NCI-H510A treated with DMSO at 0.1 percent for 48 hours (cell line): ENCODE measurements at places on chromosomes 12 and 14.

DNA sequence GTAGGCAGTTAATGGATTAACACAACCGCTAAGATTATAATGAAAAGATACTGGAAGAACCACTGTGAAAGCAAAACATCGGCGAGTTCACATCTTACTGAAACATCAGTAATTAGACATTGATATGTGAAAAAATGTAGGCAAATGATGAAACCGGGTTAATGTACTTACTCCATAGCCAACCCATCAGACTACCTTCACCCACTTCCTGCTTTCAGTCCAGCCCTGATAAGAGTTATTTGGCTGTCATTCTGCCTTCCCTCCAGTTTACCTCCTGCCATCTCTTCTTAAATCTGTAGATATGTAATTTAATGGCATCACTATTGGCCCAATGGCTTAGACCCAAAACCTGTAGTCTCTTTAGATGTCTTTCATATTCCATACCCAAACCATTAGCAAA lies 46.0 kb upstream of the LGR5 start:
- no peak for DNase-seq

DNA sequence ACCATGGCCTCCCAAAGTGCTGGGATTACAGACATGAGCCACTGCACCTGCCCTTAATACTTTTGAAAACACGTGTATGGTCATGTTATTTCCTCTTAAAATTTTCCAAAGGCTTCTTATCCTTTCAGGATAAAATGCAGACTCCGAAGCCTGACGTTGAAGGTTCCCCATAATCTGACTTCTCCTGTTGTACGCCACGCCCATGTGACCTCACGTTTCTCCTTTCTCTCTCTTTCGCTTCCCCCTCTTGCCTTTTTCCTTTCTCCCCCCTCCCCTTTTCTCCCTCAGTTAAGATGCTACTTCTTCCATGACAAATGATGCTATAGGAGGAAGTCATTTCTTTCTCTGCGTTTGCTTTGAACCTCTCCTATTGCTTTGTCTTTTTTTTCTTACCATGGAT lies 266.0 kb downstream of the FBXL14 start:
- DNase-seq = no peak

GRCh38 chr14:20803223-20803622 lies 579 bp upstream of the RNASE1 start:
- DNase-seq = no peak

GRCh38 chr14:25090256-25090655 lies 40.3 kb upstream of the STXBP6 start:
- no peak for DNase-seq

GRCh38 chr12:102631274-102631673 lies 150.9 kb upstream of the IGF1 start:
- DNase-seq = no peak

DNA sequence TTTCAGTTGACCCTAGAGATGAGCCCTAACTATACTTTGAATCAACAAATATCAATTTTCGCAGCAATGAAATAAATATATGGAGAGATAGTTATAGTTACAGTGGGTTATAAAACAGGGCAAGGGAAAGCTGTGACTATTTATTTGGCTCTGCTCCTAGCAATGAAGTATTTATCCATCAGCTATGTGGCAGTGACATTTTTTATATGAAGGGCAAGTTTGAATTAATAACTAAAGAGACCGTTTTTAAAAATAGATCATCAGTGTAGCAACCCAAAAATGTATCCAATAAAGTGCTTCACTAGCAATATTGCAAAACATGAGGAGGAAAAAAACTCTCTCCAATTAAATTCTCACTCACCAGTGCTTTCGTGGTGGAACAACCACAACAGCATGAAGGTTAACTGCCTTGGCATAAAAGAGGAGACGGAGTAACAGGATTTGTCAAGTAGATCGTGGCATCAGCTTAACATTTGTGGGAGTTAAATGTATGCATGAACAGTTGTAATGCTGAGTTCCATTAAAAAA lies 58.1 kb upstream of the NUDT4 start:
- DNase-seq = no peak

- no peak for DNase-seq
Observed at GRCh38 chr12:55972456-55972855, 1.4 kb upstream of the RAB5B start.

DNA sequence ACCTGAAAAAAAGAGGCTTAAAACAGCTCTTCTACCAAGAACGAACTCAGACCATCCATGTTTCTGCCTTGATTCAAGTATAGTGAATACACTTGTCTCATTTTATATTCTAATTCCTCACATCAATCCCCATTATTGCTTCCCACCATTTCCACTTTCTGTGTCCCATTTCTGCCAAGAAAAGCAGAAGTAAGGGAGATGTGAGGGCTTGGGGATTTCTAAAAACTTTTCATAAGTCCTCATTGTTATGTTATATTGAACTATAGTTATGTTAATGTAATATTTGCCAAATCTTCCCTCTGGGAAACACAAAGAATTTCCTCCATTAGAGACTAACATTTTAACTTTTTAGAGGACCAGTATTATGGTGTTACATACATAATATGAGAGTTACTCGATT lies 48.2 kb upstream of the PSMA6 start:
- no peak for DNase-seq

DNA sequence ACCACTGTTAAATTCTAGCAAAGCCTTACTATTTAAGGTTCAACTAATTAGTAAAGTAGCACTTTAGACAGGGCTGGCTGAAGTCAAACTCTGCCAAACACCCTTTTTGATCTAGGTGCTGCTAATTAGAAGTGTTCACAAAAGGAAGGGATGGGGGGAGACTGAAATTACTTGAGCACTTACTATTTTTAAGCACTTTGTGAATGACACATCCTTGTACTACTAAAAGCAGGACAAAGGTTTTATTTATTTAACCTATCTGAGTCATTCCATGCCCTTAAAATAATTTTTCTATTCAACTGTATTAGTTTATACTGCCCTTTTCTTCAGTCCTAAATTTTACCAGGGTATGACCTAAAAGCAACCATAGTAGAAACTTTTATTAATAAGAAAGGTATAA lies 20.1 kb downstream of the MBIP start:
- no peak for DNase-seq

DNA sequence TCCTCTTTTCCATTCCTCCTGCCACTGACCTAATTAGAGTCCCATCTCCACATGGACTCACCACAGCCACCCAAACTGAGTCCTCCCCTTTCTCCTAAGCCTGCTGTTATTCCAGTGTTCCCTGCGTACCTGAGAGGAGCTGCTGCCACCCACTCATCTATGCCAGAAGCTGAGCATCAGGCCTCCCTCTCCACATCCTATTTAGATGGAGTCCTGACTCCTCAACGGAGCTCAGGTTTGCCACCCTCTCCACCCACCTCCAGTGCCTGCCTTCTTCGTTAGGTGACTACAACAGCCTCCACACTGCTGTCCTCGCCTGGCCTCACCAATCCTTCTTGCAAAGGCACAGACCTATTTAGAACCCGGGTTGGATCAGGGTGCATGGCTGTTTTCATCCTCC lies 15.2 kb upstream of the ABHD12B start:
- no peak for DNase-seq

- no peak for DNase-seq
Observed at GRCh38 chr12:34393821-34394150, 371.5 kb downstream of the ALG10 start.
